ENCODE measurements at places on chromosomes 7 and 10.

- DNase-seq, result no peak
These were observed 14.8 kb upstream of the CNPY1 start for GRCh38 chr7:155560982-155561686.

- no peak for DNase-seq
These were observed 74.0 kb downstream of the JMJD1C start for GRCh38 chr10:63391812-63392211.

GRCh38 chr10:105952153-105952552, 1212.4 kb downstream of the SORCS1 start:
- peak; percentile 86 for DNase-seq

- no peak for DNase-seq
These were observed 518.9 kb upstream of the CELF2 start for GRCh38 chr10:10498781-10499180.

GRCh38 chr7:44658979-44659378, 52.6 kb downstream of the OGDH start:
- no peak for DNase-seq
